ENCODE measurements at places on chromosomes 6 and 20.

- DNase-seq: no peak
Measured at GRCh38 chr6:167565884-167566599, 241.2 kb downstream of the TTLL2 start.

GRCh38 chr6:97218912-97219311, 64.1 kb downstream of the MMS22L start:
- no peak for DNase-seq

DNA sequence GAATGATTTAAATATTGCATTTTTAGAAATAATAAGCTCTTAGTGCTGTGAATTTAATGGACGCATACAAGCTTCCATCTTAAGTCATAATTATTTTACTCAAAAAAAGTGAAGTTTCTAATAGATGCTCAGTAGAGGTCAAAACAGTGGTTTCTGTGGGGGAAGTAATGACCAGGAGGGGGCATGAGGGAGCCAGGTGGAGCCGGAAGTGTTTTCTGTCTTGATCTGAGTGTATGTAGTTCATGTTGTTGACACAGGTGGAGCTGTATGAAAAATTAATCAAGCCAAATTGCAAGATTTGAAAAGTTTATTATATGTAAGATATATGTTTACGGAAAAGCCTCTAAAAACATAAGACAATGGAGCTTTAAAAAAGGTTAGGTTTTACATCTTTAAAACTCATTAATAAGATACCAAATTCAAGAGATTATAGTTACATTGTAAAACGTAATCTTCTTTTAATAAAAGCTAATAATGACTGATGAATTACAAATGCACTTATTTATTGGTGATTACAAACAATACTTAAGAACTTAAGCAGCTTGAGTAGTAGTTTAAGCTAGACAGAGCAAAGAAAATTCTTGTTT, 68.0 kb downstream of the PLAGL1 start:
- DNase-seq: no peak

DNA sequence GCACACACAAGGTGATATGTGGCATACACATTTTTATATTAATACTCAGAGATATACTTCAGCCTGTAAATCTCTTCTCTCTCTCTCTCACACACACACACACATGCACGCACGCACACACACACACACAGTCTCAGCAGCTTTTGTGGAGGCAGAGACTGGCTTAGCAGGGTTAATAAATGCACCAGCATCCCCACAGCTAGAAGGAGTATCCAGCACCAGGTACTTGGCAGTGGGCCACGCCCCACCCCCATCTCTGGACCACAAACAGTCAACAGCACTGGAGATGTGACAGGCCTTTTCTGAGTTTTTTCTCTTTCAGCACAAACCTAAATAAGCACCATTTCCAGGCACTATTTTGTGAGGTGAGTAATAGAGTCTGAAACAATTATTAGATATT, 47.3 kb upstream of the LRFN2 start:
- DNase-seq: peak; percentile 34

DNA sequence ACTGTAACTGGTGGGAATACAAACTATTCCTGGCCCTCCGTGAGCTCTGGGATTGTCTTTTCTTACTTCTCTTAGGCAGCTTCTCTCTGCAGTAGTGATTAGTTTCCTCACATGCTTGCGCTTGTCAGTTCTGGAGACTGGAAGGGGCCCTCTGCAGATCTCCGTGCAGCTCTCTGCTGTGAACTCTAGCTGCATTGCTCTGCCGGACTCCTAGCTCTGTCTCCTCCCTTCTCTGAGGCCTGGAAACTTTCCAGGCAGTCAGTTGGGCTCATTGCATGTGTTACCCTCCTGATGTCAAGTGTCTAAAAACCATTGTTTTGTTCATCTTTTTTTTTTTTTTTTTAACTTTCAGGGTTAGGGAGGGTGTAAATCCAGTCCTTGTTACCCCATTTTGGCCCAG, 102.3 kb downstream of the CTNNBL1 start:
- DNase-seq: no peak

GRCh38 chr6:117817499-117817898, 89.6 kb upstream of the SLC35F1 start:
- no peak for DNase-seq

DNA sequence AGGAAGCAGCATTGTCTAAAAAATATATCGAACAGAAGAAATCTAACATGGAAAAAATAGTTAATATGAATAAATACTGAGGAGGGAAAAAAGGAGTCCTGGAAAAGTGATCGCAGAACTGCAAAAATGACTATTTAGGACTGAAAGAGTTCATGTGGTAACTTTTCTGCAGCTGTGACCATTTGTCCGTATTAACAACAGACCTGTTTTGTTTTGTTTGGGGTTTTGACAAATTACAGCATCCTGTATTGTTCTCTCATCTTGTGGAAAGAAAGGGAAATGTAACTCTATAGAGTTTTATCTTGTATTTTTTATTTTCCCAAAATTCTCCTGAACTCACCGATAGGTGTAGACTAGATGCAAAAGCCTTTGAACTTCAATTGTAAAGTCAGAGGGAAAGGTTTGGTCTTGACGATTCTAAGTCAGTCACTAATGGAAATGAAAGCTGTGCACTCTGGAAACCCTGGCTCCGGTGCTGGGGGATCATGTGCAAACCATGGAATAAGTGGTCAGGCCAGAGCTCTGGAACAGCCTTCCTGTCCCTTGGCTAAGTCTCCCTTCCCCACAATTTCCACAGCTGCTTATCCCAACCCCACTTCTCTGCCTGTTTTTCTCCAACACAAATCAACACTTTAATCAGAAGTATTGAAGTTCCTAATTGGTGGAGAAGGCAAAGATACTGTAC, 51.2 kb upstream of the MARCKS start:
- no peak for DNase-seq

DNA sequence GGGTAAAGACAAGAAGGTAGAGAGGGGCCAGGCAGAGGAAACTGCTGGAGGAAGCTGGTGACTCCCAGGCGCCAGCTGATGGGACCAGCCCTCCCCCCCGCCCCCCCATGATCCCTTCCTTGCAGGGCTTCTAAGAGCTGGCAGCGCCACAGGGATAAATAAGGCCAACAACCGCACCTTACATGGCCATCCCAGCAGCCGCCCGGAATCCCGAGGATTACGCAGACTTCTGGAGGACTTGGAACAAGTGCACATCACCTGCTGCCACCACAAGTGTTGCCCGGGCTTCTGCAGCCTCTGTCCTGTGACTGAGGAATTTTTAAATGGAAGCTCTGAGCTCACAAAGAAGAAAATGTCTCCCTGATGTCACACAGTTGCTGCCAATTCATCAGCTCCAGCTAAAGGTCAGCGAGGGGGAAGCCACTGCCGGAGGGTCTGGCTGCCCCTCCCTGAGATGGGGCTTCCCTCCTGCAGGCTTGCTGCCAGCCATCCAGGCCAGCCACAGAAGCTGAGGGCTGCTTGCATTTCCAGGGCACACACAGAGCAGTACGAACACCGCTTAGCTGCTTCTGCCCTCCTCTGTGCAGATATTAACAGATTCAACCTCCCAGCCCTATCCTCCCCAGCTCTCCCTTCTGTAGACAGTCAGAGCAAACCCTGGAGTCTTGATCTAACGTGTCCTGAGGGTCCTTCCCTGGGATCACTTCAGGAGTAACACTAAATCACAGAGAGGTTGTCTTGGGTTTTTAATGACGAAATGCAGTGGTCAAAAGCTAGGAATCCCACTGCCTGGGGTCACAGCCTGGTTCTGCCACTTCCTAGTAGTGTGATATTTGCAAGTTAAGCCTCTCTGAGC, 38.6 kb upstream of the PIM1 start:
- peak; percentile 5 for DNase-seq

DNA sequence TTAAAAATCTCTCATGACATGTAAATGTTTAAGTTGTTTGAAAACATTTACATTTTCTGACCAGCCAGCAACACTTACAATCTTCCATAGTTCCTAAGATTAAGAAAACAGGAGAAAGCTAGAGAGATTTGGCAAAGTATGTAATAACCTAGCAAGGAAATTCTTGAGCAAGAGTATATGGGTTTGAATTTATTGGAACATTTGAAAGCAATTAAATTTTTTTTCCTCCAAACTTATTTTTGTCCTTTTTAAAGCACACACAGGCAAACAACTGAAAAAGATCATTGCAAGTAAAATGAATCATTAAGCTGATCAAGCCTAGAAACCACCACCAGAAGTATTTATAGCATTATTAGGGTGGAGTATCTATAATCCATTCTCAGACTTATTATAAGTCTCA, 20.1 kb upstream of the ZNF217 start:
- no peak for DNase-seq

GRCh38 chr6:3801960-3802359, 47.2 kb upstream of the FAM50B start:
- DNase-seq: no peak

- no peak for DNase-seq
Measured at GRCh38 chr20:23061734-23062561, 12.5 kb upstream of the THBD start.

DNA sequence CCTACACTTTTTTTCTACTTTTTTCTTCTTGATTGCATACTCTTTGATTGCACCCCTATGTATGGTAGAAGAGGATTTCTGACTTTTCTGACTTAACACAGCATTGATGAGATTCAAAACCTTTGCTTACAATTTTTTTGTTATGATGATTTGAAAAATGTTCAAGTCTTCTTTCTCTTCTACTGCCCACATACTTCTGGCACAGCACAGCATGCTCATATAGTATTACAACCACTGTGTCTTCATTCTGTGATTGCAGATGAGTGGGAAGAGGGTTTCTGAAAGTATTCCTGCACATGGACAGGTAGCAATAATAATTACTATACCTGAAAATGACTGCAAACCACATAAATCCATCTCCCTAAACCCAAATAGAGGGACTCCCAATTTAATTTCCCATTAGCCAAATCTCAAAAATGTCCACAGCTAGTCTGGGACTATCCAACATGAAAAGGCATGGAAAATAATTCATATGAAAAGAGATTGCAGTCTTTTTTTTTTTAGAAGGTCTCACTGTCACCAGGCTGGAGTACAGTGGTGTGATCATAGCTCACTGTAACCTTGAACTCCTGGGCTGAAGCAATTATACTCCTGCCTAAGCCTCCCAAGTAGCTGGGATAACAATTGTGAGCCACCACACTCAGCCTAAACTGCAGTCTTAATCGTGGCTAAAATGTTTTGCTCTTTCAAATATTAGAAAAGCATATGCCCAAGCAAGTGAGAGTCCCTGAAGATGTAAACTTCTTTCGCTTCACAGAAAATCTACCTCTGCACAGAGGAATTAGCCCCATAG, 15.9 kb upstream of the TENT5A start:
- no peak for DNase-seq

GRCh38 chr20:13325033-13325432, 104.0 kb downstream of the ISM1 start:
- no peak for DNase-seq

- no peak for DNase-seq
Measured at GRCh38 chr6:28462401-28462800, 19.1 kb upstream of the ZSCAN23 start.

GRCh38 chr6:169498916-169499513, 202.8 kb downstream of the WDR27 start:
- no peak for DNase-seq

All from NCI-H774 (cell line).